ENCODE measurements at places on chromosomes 5 and 9.

- DNase-seq, result no peak
Observed at GRCh38 chr5:96198356-96199058, 234.5 kb downstream of the PCSK1 start.

- DNase-seq, result no peak
Observed at GRCh38 chr5:6419340-6419852, 29.3 kb upstream of the UBE2QL1 start.

DNA sequence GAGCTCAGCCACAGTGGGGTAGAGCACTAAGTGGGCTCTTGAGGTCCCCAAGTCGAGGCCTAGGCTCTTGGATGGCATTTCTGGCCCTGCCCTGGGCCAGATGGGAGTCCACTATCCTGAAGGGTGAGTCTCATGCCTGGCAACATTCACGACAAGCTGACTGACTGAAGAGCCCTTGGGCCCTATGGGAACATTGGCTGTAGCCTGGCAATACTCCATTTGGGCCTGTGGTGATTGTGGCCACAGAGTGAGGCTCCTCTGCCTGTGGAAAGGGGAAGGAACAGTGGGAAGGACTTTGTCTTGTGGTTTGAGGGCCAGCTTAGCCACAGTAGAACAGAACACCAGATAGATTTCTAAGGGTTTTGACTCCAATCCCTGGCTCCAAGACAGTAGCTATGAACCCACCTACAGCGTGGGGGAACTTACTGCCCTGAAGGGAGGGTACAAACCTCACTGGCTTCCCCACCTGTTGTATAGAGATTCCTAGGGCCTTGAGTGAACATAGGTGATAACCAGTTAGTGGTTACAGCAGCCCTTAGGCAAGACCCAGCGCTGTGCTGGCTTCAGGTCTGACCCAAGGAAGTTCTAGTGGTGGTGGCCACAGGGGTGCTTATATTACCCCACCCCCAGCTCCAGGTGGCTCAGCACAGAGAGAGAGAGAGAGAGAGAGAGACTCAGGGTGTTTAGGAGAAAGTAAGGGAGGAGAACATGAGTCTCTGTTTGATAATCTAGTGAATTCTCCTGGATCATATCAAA is 72.4 kb downstream of the KIAA0825 start:
- DNase-seq, result no peak

- no peak for DNase-seq
Observed at GRCh38 chr9:130662970-130663257, 1.5 kb upstream of the PRDM12 start.

GRCh38 chr5:71938895-71939294 is 168.4 kb upstream of the MAP1B start:
- DNase-seq, result no peak

DNA sequence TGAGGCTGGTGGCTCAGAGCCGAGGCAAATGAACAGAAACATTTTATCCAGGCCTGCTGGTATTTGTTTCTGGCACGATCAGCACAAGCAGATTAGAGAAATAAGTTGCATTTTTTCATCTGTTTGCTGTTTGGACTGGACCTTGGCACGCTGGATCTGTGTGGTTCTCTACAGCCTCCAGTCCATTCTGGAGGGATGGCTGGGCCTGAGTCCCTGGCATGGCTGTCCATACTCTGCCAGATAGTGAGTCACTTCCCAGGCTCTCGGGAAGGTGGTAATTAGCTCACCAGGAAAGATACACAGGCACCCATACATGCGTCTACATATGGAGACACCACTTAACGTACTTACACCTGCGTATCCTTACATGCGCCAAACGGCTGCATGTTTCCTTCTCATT is 78.6 kb downstream of the SPRY4 start:
- DNase-seq, result no peak

DNA sequence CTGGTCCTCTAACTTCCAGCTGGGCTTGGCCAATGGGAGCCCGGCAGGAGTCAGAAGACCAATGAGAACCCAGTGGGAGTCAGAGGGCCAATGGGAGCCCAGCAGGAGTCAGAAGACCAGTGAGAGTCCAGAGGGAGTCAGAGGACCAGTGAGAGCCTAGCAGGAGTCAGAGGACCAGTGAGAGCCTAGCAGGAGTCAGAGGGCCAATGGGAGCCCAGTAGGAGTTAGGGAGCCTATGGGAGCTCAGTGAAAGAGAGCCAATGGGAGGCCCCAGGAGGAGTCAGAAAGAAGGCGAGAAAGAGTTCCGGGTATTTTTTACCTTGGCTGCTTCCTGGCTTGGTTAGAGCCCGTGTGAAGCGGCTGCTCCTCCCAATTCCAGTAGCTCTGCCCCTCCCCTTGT is 191.0 kb downstream of the GABBR2 start:
- no peak for DNase-seq

- no peak for DNase-seq
Observed at GRCh38 chr9:18683851-18684250, 209.9 kb downstream of the ADAMTSL1 start.

GRCh38 chr9:127686461-127687393 is 20.1 kb upstream of the CFAP157 start:
- DNase-seq, result no peak

DNA sequence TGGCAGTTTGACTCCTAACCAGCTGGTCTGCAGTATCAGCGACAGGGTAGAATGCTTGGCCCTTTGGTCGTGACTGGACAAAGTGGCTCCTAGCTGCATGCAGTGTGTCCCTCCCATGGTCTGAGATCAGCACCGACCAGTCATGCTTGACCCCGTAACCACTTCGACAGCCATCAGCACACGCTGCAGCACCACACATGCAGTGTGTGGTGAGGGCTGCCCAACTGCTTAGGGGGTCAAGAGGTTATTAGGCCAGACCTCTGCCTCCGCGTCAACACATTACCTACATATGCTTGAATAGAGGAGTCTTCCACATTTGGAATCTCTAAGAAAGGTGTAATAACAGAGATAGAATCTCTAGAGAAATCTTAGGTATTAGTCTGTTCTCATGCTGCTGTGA is 139.1 kb downstream of the FSTL4 start:
- no peak for DNase-seq

GRCh38 chr5:68398146-68398812 is 182.7 kb downstream of the PIK3R1 start:
- no peak for DNase-seq

GRCh38 chr5:133754575-133755169 is 142.3 kb upstream of the FSTL4 start:
- no peak for DNase-seq

DNA sequence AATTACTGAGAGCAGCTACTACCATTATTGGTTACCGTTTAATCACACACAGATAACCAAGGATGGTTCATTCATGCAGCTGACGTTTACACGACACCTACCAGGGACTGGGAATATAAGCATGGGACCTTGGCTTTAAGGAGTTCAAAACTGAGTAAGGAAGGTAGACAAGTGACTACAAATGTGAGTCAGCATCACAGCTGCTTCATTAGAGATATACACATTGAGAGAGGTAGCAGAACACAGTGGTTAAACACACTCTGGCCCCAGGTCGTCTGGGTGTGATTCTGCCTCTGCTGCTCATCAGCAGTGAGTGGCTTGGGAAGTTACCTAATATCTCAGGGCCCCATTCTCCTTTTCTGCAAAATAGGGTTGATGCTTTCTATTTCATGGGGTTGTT is 268.6 kb downstream of the NR3C1 start:
- no peak for DNase-seq

- no peak for DNase-seq
Observed at GRCh38 chr5:76662521-76662920, 39.3 kb upstream of the F2RL2 start.
